ENCODE measurements at places on chromosomes 13 and 19. TPM values are rescaled to one million over a fixed set of nuclear protein-coding genes. Genes with fewer than 3 reads are reported as not detected.

The ZNF878 gene
- 1.2 TPM for total RNA-seq

The KBTBD6 gene
- 5.1 TPM for total RNA-seq

The CACNA1A gene
- total RNA-seq, result 1.5 TPM

The TTC9B gene
- not detected for total RNA-seq

DNA sequence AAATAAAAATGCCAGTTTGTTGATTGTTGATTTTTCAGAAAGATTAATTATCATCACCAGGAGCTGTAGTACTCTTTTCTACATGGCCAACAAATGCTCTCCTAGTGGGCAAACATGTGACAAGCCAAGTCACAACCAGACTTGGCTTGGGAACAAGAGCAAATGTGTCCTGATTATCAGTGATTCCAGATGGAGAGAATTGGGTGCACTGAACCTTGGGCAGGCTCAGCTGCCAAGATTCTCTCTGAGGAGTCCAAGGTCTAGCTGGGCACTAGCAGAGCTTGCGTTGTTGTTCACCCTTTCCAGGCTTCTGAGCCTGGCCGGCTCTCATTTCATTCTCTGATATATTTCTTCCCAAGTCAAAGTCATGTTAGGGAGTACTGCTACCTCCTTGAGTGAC is 27.3 kb upstream of the GPI start:
- no peak for DNase-seq

DNA sequence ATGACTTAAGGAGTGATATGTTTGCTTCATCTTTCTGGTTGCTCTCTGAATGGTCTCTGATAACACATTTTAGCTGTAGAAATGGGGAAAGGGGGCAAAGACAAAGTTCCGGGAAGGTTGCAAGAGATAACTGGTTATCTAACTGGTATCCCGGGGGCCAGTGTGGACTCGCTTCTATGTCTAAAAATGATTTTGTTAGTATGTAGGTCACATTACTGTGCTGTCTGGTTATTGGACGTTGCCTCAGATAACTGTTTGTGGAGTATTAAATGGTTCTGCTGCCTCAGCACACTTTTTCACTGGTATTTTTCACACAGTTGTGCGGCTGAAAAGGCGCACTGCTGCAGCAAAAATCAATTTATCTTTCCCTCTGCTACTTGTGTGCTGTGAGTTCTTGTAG is 63.0 kb upstream of the ZNF536 start:
- no peak for DNase-seq

DNA sequence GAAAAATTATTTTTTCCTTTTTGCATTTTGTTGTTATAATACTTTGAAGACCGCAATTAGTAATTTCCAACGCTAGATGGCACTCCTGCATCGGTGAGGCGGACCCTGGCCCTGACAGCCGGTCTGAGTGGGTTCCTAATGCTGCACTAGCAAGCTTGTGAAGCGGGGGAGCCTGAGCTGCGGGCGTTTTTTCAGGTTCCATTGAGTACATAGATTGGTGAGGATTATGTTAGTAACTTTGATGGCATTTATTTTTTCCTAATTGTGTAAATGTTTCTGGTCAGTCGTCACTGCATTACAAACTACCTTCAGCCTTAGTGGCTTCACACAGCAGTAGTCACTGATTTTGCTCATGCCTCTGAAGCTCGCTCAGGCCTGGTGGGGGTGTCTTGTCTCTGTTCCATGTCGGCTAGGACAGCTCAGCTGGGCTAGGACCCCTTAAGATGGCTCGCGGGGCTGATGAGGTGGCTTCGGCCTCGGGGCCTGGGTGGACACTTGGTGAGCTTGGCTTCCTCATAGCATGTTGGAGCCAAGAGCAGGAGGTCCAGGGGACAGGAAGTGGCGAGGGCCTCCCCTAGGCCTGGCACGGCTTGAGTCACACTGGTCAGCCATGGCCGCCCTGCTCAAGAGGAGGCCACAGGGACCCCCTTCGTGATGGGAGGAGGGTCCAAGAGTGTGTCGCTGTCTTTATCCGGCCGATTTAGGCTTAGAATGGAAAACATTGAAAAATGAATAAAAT is 25.0 kb downstream of the ERCC5 start:
- no peak for DNase-seq
